ENCODE measurements at places on chromosomes 4 and X.

DNA sequence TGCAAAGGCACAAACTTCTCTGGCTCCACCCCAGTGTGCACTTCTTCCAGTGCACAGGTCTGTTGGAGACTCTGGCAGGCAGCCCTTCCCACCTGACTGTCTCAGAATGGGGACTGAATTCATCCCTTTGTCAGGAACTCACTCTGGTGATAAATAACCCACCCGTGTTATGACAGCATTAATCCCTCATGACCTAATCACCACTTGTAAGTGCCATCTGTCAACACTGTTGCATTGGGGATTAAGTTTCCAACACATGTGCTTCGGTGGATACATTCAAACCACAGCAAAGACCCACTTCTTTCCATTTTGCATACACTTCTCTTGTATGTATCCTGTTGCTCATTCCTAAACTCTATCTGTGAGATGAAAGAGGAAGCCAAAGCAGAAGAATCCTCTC lies 1002.9 kb upstream of the IGFBP7 start:
- DNase-seq: no peak

- no peak for DNase-seq
These were observed 155.4 kb upstream of the FTHL17 start for GRCh38 chrX:31227250-31227649.

- DNase-seq: no peak
These were observed 50.3 kb downstream of the NELFA start for GRCh38 chr4:1958276-1959103.

- DNase-seq: no peak
These were observed 117.3 kb upstream of the NOCT start for GRCh38 chr4:138898282-138898681.

GRCh38 chrX:42366181-42366580 lies 411.8 kb downstream of the PPP1R2C start:
- no peak for DNase-seq

DNA sequence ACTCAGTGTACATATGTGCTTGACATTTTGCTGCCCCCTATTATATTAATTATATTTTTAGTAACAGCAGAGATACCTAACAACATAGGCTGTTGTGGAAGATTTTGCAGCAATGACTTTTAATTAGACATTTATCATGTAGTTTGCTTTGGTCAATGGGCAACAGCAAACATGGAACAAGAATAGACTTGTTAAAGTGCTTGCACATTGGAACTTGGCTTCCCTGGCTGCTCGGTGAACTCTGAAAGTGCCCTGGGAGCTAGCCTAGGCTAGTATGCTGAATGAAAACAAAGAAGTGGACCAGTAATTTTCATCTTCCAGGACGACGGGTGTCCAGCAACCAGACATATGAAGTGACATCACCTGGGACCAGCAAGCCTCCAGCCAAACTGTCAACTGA lies 1157.1 kb downstream of the ARAP2 start:
- no peak for DNase-seq

All from stimulated activated CD4-positive, alpha-beta T cell treated with anti-CD3 and anti-CD28 coated beads, Interleukin-2, amount 100 ng/mL, for 24 hours (primary cell).